Activated naive CD4-positive, alpha-beta T cell treated with Interleukin-2 at 50 U/mL for 16 hours (primary cell): ENCODE measurements at places on chromosomes 2 and 18.

DNA sequence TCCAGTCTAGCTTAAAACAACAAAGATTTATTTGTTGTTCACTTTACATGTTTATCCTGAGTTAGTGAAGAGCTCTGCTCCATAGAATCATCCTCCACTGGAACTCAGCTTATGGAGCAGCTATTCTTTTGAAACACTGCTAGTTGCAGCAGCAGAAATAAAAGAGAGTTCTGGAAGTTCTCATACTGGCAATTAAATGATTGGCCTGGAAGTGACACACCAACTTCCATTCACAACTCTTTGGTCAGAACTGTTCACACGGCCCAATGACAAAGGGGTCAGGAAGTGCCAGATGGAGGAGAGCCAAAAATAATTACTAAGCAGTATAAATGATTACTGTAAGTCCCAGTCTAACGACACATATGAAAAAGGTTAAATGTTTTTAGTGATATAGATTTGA, 39.1 kb downstream of the FBXO11 start:
- DNase-seq, result no peak

- no peak for DNase-seq
Measured at GRCh38 chr18:10376731-10377130, 77.7 kb upstream of the APCDD1 start.

DNA sequence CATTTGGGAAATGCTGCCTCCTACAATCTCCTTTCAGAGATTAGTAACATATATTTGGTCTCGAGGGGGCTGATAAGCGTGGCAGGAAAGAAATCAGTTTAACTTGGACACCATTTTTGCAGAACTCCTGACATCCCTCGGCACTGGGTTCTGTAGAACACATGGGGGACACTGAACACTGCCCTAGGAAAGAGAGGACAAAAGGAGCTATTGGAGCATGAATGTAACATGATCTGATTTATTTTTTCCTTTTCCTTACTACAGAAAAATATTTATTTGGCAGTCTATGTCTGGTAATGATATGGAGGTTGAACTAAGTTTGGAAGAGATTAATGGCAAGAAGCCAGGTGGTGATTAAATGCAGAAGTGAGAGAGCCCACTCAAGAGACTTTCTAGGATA, 153.8 kb downstream of the AFF3 start:
- no peak for DNase-seq

DNA sequence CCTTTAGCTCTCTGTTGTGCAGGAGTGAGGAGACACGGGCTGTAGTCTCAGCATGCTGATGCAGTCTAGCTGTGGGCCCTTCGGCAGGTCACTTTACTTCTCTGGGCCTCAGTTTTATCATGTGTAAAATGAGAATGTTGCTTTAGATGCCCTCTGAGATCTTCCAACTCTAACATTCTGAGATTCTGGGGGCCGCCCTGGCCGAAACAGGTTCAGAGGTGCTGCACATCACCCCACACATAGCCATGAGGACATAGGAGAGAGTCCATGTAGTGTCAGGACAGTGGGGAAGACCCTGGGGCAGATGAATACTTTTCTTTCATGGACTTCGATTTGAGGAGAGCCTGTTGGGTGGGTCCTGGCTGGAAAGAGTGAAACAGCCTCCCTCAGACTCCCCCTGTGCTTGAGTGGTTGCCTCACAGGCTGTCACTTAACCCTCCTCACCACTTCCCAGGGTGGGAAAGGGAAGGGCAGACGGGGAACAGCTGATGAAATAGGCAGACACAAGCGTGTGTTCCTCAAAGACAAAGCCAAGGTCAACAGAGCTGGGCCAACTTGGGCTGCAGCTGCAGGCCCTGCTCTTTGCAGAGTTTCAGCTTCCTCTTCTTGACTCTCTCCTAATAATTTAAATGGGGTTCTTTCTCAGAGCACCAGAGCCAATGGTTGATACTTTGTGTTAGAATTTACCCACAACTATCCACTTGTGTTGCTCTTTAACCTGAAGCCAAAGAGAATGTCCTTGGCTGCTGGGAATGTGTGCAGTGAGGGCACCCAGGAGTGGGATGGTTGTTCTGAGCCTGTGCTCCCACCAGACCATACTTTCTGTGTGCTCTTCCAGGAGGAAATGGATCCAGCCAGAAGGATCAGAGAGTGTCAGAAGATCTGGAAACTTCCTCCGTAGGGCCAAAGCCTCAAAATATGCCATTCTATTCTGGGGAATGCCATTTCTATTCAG, 14.7 kb upstream of the MRPL33 start:
- no peak for DNase-seq

GRCh38 chr2:191705084-191705483, 27.1 kb downstream of the NABP1 start:
- no peak for DNase-seq

DNA sequence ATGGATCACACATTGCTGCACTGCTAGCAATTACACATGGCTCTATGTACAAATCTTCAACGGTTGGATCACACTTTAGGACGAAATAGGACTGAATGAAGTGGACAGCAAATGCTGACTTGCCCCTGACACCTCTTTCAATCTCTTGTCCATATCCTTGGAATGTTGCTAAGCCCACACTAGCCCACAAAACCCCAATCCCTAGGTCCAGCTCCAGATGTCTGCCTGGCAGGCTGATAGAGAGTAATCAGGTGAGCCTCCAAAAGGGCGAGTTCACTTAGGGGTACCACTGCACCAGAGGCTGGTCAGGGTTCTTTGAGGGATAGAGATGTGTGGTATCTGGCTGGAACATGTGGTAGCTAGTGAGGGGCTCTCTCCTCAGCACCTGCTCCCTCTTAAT, 18.5 kb upstream of the FHOD3 start:
- DNase-seq, result no peak

DNA sequence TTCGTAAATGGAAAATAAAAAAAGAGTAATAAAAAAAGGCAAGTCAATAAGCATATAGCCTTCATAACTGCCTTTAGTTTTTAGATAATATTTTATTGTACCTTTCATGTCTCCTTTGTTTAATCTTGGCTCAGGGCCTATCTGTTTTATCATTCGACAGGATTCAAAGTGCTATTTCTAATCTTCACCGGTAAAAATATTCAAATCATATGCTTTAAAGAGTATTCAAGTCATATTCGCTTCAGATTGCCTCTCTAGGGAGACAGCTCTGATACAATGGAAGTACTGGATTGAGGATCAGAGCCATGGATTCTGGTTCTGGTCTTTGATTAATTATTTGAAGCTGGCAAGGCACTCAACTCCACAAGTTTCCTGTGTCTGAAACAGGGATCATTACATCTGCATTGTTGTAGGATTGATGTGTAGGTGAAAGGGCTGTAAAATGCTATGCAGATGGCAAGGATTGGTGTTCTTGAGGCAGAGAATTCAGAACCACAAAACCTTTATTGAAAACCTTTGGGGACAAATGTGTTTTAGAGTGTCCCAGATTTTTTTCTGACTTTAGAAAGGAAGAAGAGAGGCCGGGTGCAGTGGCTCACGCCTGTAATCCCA, 84.3 kb upstream of the RAPH1 start:
- no peak for DNase-seq

DNA sequence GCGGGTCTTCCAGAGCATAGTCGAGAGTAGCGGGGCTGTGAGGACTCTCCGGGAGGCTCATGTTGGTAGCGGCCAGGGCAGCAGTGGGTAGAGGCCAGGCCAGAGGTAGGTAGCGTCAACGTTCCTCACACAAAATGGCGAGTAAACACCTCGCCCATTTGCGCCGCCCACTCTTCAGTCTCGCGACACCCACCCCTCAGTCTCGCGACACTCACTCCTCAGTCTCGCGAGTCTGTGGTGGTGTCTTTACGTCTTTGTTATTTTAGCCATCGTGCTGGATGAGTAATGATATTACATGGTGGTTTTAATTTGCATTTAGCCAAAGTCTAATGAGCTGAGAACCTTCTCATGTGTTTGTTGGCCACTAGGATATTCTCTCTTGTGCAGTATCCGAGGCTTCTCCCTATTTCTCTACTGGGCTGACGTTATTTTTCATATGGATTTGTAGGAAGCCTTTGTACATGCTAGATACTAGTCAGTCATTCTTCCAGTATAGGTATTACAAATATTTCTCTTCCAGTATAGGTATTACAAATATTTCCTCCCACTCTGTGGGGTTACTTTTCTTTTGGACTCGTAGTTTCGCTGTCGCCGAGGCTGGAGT, at the start of gene TSPYL6:
Gene TSPYL6 (minus strand): TSS at position 139 of the 604 bp plus-strand sequence. CDS start 78 bp downstream, at position 61.
- no peak for DNase-seq

DNA sequence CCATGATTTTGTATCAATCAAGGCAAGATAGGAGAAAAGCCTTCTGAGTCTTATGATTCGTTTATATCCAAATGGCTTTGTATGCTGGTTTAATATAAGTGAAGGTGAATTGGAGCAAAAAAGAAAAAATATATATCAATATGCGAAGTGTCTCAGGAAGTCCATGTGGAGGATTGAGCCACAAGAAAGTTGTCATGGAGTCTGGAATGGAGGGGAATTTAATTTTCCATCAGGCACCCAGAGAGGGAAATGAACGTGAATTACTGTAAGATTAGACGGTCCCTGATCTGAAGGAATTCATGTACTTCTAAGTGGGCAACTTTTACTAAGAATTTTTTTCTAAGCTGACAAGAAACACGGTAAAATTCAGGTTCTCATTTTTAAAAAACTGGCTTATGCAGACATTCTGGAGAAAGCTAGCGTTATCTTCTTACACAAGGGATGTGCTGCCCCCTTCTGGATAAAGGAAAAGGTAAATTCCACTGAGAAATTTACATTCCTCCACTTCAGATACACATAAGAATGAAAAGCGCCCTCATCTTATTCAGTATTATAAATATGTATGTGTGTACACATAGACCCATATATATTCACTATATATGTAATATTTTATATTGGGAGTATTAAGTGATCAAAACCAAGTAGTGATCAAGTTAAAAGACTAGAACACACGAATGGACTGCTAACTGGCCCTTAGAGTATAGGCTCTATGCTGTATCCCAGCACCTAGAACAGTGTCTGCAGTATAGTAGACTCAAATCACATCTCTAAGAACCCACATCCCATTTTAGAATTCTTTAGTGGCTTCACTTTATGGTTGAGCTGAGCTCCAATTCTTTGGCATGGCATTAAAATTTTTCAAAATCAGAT, 289.0 kb upstream of the TFPI start:
- DNase-seq, result no peak

DNA sequence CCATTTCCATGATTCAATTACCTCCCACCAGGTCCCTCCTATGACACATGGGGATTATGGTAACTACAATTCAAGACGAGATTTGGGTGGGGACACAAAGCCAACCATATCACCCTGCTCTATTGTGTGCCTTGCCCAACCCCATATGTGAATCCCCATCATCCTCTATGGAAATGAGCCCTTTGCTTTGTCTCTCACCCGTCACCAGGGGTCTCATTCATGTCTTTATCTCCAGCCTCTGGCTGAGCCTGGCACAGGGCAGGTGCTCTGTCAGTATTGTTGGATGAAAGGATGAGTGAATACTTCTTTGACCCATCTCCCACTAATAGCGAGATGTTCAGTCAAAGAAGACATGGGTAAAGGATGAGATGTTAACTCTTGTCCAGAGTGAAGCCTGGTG, 116.6 kb upstream of the LGALSL start:
- no peak for DNase-seq

DNA sequence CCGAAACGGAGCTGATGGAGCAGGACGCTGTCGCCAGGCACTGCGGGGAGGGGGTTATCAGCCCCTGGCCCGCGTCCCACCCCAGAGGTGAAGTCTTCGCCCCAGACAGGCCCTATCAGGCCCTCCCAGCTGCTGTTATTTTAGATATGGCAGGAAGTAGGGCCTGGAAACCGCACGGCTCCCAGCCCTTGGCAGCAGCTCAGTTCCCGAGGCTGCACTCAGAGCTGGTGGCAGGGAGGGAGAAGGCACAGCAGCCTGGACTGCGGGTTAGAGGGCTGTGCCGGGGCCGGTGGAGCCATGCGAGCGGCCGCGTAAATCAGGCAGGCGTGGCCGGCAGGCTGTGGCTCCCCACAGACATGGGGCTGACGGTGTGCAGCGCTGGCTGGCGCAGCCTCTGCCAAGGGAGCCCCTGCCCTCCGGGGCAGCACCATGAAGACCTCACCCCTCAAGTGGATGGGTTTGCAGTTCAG, 111.4 kb downstream of the NFATC1 start:
- DNase-seq, result no peak

DNA sequence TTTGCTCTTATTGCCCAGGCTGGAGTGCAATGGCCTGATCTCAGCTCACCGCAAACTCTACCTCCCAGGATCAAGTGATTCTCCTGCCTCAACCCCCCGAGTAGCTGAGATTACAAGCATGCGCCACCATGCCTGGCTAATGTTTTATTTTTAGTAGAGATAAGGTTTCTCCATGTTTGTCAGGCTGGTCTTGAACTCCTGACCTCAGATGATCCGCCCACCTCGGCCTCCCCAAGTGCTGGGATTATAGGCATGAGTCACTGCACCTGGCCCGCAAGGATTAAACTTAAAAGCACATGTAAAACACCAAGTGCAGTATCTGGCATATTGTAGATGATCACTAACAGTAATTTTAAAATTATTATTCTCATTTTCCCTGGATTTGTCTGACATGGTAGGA, 72.9 kb downstream of the C1QL2 start:
- no peak for DNase-seq

- DNase-seq, result no peak
Measured at GRCh38 chr2:120989512-120990441, 254.1 kb downstream of the GLI2 start.

- DNase-seq, result no peak
Measured at GRCh38 chr2:10983711-10984110, 72.0 kb downstream of the KCNF1 start.

GRCh38 chr2:223976635-223977226, 19.5 kb downstream of the MRPL44 start:
- DNase-seq, result no peak

DNA sequence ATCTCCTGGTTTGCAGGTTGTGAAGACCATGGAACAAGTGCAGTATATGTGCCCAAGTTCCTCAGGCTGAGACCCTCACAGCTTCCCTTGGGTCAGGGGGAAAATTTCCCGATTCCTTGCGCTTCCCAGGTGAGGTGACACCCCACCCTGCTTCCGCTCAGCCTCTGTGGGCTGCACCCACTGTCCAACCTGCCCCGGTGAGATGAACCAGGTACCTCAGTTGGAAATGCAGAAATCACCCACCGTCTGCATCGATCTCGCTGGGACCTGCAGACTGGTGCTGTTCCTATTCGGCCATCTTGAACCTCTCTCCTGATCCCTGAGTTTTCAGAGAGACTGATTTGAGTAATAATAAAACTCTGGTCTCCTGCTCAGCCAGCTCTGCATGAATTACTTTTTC, 30.6 kb downstream of the CHCHD5 start:
- DNase-seq, result no peak

DNA sequence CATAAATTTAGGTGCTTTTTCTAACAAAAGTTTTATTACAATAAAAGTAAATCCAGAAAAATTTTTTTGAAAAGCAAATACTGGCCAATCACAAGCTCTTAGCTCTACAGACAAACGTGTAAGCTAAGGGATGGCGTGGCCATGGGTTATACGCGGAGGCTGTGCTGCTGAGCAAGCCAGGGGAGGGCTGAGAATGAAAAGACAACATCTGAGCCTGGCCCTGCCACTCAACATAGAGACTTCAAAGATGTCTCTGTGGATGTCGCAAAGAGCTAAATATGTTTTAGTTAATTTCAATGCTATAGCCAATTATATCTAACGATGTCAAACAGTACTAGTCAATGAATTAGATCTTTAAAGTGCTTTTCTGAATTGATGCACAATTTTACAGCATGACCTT, 33.3 kb upstream of the NT5DC4 start:
- no peak for DNase-seq

GRCh38 chr2:43531251-43531650, 64.6 kb downstream of the THADA start:
- DNase-seq, result no peak

GRCh38 chr18:66630831-66631230, 26.9 kb upstream of the CDH19 start:
- no peak for DNase-seq

- no peak for DNase-seq
Measured at GRCh38 chr2:46299365-46300263, 2.4 kb downstream of the EPAS1 start.
